Muscle of arm (tissue), 14 donors: ENCODE measurements at places on chromosomes 16 and 17.

DNA sequence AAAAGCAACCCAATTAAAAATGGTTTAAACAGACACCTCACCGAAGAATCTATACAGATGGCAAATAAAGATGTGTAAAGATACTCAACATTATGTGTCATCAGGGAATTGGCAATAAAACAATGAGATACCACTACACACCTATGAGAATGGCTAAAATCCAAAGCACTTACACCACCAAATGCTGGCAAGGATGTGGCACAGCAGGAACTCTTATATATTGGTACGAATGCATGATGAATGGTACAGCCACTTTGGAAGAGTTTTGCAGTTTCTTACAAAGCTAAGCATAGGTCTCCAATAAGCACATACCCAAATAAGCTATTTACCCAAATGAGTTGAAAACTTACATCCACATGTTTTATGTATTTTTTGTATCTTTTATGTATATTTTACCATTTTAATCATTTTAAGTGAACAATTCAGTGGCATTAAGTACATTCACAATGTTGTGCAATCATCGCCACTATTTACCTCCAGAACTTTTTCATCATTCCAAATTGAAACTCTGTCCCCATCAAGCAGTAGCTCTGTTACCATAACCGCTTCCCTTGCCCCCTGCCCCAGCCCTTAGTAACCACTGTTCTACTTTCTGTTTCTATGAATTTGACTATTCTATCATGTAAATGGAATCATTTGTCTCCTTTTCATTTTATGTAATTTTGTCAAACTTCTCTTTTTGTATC, 6.7 kb upstream of the ALDH3A2 start:
- DNase-seq, result no peak

DNA sequence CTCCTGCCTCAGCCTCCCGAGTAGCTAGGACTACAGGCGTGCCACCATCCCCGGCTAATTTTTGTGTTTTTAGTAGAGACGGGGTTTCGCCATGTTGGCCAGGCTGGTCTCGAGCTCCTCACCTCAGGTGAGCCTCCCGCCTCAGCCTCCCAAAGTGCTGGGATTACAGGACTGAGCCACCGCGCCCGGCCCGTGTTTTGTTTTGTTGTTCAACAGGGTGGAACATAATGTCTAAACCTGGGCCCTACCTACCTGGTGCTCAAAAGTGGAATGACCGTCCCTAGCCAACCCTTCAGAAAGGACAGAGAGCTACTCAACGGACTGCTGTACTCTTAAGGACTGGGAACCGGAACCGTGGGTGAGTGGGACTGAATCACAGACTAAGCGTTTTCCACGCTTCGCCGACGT, 772 bp upstream of the KIF22 start:
- DNase-seq, result no peak

DNA sequence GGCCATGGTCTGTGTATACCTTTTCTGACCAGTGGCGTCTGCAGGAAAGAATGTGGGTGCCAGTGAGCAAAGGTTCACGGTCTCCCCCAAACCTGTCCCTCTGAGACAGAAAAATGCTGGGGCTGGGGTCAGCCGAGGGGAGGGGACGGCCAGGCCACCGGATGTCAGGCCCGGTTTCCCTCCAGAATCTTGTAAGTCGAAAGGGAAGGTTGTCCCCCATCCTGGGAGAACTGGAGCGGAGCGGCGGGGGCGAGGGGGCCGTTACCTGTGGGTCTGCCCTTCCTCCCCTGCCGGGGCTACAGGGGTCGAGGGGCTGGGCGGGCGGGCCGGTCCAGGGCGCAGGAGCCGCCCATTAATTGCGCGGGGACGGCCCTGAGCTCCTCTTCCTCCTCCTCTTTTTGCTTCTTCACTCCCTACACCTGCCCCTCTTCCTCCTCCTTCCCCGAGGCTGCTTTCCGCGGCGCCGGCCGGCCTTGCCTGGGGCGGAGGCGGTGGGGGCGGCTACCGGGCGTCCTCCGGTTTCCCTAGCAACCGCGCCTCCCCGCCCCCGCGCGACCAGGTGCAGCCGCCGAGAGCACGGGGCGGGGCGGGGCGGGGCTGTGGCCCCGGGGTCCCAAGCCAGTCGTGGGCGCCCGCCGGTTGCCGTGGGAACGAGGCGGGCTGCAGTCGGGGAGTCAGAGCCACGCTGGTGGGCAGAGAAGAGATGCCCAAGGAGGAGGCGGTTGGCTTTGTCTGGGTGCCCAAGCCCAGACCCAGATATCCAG, at the start of gene MARCHF10:
MARCHF10 (minus strand) TSS at position 503 of the 764 bp plus-strand sequence. CDS start 6,579 bp downstream, outside the sequence.
- DNase-seq, result no peak

GRCh38 chr17:36610474-36610873, 9.1 kb downstream of the MRM1 start:
- no peak for DNase-seq

DNA sequence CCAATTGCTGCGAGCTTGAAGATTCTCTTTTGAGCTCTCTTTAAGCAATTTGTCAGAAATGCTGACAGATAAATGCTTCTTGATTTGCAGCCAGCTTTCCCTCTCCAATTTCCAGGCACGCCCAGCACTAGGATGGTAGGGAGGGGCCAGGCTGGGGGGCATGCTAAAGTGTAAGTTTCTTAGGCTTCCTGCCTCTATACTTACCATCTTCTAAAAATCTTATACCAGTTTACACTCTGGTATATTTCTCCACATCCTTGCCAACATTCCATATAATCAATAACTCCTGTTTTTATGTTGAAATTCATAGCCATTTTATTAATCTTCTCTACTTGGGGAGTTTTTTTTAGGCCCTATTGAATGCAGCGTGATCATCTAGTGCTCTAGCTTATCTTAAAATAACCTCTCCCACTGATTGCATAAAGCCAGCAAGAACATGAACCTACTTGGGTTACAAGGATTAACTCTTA, 17.5 kb downstream of the ACSF2 start:
- no peak for DNase-seq

DNA sequence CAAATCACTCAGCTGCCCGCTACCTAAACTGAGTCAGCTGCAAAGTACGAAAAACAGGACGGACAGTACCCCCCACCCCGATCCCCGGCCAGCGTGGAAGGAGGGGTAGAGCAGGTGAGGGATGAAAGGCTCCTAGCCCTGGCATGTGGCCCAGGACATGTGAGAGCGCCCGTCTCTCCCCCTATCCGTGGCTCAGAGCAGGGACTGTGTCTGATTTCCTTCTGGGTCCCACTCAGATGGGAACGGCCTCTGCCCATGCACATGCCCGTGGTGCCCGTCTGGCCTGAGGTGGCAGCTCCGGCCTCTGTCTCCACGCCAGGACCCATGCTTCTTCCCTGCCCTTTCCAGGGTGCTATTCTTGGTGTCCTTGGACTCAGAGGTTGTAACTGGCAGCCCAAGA, 30.2 kb upstream of the RASD1 start:
- no peak for DNase-seq

- DNase-seq, result no peak
These were observed 6.4 kb upstream of the CCDC57 start for GRCh38 chr17:82219083-82219482.

GRCh38 chr17:7238420-7239090, 702 bp downstream of the PHF23 start:
- no peak for DNase-seq

DNA sequence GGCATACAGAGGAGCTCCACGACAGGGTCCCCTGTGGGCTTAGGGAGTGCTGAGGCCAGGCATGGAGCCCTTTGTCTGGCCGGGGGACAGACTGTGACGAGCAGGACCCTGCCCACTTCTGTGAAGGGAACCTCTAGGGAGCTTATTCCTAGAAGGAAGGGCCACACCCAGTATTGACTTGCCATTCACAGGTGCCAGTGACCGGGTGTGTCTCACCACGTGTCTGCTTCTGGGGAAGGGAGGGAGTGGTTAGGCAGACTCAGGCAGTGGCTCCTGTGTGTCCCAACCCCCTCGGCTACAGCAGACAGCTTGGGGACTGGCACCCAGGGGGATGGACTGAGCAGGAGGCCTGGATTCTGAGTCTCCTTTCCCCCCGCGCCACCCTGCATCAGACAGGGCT, 57.2 kb downstream of the SOCS1 start:
- no peak for DNase-seq

DNA sequence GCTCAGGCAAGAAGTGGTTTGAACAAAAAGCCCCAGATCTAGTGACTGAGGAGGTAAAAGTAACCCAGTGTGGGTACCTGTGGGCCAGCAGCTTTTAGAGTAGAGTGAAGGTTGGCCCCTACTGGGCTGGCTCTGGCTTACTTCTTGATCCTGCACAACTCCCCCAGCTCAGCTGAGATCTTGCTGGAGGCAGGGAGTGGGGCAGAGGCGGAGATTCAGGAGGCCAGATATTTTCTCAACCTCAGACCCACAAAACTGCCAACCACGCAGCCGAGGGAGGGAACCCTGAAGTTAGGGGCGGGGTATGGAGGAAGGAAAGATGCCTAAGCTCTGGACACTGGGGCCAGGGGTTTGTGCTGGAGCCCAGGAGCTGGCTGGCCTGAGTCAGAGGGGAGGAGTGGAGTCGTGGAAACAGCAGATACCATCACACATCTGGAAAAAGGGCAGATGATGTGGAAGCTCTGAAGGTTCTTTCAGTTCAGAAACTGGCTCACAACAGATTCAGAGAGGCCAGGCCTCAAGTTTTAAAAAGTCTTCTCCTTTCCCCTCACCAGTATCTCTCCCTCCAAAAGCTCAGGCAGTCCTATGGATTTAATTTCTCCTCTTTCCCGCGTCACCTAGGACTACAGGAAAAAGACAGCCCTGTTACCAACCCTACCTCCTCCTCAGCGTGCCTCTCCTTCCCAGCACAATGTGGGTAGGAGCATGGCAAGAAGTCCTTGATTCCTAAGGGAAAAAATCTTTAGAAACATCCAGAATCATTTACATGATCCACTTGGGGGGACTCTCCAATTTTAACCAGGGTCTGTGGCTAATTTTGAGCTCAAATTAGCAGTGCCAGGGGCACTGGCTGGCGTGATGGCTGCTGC, 48.1 kb downstream of the MYO18A start:
- no peak for DNase-seq

- DNase-seq, result no peak
These were observed 235.0 kb upstream of the ERCC4 start for GRCh38 chr16:13684819-13685563.

- DNase-seq, result no peak
These were observed 6.8 kb downstream of the MAPK8IP3 start for GRCh38 chr16:1712791-1713261.

DNA sequence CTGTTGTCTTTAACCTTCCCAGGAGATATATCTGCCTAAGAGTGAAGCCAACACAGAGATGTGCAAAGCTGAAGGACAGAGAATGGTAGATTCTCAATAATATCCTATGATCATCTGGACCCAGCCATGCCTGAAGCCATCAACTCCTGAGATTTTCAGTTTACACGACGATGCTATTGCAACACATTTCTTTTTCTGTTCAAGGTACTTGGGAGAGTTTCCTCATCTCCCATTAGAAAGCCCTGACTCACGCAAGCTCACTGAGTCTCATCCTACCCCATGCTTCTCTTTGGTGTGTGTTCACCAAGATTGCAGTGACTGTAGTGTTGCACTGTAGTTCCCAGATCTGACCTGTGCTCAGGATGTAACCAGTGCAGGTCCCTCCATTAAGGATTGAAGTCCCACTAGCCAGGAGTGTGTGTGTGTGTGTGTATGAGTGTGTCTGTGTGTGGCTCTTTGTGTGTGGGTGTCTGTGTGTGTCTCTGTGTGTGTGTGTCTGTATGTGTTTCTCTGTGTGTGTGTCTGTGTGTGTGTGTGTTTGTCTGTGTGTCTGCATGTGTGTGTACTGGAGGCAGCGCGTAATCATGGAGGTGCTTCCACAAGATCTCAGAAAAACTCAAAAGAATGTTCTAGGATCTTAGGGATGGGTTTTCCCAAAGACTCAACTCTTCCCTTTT, 15.5 kb downstream of the CES1 start:
- no peak for DNase-seq

- peak; percentile 28 for DNase-seq
These were observed 825 bp downstream of the METTL9 start for GRCh38 chr16:21600031-21600773.

DNA sequence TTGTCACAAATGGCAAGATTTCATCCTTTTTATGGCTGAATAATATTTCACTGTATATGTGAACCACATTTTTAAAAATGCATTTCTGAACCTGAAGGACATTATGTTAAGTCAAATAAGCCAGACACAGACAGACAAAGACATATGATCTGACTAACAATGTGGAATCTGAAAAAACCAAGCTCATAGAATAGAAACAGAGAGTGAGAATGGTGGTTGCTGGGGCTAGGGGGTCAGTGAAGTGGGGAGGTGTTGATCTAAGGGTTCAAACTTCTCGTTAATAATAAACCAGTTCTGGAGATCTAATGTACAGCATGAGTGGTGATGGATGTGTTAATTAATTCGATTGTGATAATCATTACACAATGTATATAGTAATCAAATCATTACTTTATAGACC, 475.1 kb downstream of the WWOX start:
- DNase-seq, result no peak

DNA sequence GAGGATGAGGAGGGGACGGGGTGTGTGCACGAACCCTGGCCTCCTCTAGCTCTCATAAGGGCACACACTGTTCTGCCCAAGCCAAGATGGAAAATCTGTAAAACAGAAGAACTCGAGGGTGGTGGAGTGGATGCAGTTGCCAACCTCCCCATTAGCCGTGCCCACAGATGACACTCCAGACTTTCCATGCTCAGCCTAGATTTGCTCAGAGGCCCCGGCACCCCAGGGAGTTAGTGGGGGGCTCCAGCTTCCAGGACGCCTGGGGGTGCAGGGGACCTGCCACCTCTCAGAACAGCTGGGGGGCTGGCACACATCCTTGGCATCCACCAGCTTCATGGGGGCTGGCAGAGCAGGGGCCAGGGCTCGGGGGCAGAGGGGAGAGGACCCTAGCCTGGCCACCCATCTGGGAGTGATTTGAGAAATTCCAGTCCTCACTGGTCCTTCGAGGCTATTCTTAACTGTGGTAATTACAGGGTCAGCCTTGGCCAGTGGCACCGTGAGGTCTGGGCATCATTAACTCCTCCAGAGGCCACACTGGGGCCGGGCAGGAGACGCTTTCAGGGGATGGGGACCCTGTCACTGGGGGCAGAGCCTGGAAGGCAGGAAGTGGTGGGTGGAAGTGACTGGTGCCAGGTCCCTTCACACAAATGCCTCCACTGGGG, 14.3 kb downstream of the VASN start:
- DNase-seq, result no peak

DNA sequence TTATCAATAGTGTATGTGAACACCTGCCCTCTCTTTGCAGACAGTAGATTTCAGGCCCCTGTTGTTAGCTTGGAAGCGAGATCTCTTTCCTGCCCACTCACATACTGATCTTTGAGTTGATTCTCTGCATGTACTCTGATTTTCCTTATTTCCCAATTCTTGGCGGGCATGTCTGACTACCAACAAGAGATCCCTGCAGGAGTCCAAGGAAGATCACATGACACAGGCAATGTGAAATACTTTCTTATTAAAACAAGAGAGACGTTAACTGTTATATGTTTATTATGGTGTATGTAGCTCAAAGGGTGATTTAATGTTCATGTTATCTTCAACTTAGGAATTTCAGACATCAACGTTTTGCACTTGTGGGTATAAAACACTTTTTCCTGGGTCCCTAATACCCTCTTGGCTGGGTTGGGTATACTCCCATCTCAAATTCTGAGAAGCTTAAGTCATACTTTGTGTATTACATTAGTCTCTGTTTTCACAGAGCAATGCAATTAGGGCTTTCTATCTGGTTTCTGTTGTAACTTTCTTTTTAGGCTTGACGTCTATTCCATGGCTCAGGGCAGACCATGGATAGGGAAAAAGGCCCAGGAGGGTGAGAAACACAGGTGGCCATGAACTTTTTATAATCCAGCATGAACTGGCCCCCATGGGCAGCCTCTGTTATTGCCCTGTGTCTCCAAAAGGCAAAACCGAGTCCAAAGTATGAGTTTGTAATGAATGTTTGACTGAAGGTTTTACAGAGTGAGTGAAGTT, 32.2 kb downstream of the HSD17B2 start:
- DNase-seq, result no peak
